Endodermal cell (in vitro differentiated cells): ENCODE measurements at places on chromosomes 11 and 22. TPM values are rescaled to one million over a fixed set of nuclear protein-coding genes. Genes with fewer than 3 reads are reported as not detected.

DNA sequence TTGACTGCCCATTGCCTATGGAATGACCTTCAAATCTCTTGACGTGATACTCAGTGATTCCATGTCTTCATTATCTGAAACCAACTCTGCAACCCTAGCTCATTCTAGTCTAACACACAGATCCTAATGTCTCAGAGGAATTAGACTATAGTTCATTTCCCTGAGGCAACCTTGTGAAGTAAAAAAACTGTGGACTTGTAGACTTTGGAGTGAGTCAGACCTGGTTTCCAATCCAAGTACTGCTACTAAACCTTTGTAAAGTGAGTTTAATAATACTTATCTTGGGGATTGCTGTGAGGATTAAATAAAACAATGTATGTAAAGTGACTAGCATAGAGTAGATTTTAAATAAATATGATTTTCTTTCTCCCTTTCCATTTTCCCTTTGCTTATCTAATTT is 226.1 kb downstream of the BLID start:
- no peak for DNase-seq
- no peaks in the 10 kb centered on the region for H3K4me1 ChIP-seq
- H3K36me3 ChIP-seq: no peaks in the 10 kb centered on the region
- no peak overlapping the region for H3K27ac ChIP-seq

- H3K4me1 ChIP-seq: peaks cover 23% of the 10 kb centered on the region
- no peaks in the 10 kb centered on the region for H3K27me3 ChIP-seq
- DNase-seq: no peak
- H3K36me3 ChIP-seq: no peaks in the 10 kb centered on the region
- peak overlapping the region; percentile 14 for H3K27ac ChIP-seq
These were observed 107.2 kb downstream of the MPPED2 start for GRCh38 chr11:30478923-30479322.

GRCh38 chr22:24474649-24475255 is 20.4 kb upstream of the UPB1 start:
- no peaks in the 10 kb centered on the region for H3K27me3 ChIP-seq
- H3K4me3 ChIP-seq: no peak overlapping the region
- no peaks in the 10 kb centered on the region for H3K4me1 ChIP-seq

- H3K27me3 ChIP-seq: no peaks in the 10 kb centered on the region
- H3K36me3 ChIP-seq: peaks cover 4% of the 10 kb centered on the region
- no peak for DNase-seq
- H3K4me1 ChIP-seq: no peaks in the 10 kb centered on the region
These were observed 8.2 kb downstream of the ZBED4 start for GRCh38 chr22:49861642-49862495.

DNA sequence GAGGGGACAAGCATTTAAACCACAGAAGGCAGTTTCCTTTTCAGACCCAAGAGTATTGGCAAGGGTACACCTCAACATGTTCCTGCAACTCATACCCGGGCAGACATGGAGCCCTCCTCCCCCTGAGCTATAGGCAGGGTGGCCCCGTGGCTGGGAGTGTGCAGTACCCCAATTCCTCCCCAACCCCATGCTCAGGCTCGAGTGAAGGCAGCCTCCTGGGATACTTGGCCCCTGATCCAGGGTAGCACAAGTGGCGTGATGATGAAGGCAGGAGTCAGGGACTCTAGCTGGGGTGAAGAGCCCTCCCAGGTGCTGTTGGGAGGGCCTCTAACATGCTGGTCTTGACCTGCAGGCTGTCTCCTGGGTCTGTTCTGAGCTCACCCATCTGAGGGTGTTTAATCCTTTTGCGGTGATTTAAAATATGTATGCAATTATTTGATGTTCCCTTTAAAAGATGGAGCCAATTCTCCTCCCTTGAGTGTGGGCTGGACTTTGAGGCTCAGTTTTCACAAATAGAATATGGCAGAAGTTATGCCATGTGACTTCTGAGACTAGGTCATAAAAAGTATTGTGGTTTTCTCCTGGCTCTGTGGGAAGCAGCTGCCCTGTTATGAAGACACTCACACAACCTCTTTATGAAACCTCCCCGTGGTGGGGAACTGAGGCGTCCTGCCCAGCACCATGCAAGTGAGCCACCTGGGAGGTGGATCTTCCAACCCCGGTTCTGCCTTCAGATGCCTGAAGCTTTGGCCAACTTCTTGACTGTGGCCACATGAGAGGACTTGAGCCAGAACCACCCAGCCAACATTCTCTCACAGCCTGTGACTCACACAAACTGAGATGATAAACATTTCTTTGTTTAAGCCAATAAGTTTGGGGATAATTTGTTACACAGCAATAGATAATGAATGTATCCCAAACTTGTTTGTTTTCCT is 54.7 kb upstream of the NECTIN1 start:
- H3K27me3 ChIP-seq: peaks cover 6% of the 10 kb centered on the region
- no peak overlapping the region for H3K27ac ChIP-seq
- no peak for DNase-seq
- H3K36me3 ChIP-seq: no peaks in the 10 kb centered on the region

DNA sequence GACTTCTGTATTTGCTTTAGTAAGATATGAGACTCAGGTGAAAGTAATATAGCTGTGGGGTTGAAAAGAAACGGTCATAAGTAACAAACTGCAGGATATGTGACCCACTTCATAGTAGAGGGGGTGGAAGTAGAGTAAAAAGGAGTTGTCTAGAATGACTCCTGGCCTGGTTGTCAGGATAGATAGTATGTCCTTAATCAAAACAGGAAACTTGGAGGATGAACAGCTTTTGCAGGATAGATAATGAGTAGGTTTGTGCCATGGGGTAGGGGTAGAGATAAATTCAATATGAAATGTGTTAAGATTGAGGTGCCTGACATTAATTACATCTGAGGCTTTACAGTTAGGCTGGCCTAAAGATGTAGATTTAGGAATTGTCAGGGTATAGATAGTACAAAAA is 47.0 kb upstream of the B3GNT6 start:
- H3K27ac ChIP-seq: no peak overlapping the region
- H3K27me3 ChIP-seq: no peaks in the 10 kb centered on the region
- no peaks in the 10 kb centered on the region for H3K4me1 ChIP-seq
- H3K4me3 ChIP-seq: no peak overlapping the region

- H3K4me1 ChIP-seq: peaks cover 2% of the 10 kb centered on the region
- no peak for DNase-seq
- no peak overlapping the region for H3K27ac ChIP-seq
- no peaks in the 10 kb centered on the region for H3K27me3 ChIP-seq
- H3K36me3 ChIP-seq: no peaks in the 10 kb centered on the region
- no peak overlapping the region for H3K4me3 ChIP-seq
These were observed 2.0 kb upstream of the SAA1 start for GRCh38 chr11:18264035-18264434.

- H3K4me3 ChIP-seq: peak overlapping the region; percentile 97
- no peaks in the 10 kb centered on the region for H3K4me1 ChIP-seq
- H3K27ac ChIP-seq: peak overlapping the region; percentile 98
- H3K36me3 ChIP-seq: peaks cover 19% of the 10 kb centered on the region
- no peak for DNase-seq
- no peaks in the 10 kb centered on the region for H3K27me3 ChIP-seq
These were observed 804 bp upstream of the CREBZF start for GRCh38 chr11:85665733-85666132.

DNA sequence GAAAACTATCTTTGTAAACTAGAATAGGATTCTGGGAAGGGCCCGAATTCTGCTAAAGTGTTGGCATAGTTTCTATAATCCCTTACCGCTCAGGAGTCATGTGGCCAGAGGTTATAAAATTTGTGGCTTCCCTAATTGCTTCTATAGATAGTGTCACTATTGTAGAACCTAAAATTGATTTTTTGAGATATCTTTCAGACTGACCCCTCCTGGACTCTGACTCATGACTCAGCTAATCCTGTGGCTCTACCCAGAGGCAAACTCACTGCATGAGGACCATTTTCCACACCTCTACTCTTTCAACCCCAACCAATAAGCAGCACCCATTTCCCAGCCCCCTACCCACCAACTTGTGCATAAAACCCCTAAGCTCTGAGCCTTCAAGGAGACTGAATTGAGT is 61.8 kb upstream of the PRSS23 start:
- H3K27ac ChIP-seq: no peak overlapping the region
- DNase-seq: no peak
- H3K27me3 ChIP-seq: no peaks in the 10 kb centered on the region
- peaks cover 11% of the 10 kb centered on the region for H3K4me1 ChIP-seq
- no peak overlapping the region for H3K4me3 ChIP-seq

DNA sequence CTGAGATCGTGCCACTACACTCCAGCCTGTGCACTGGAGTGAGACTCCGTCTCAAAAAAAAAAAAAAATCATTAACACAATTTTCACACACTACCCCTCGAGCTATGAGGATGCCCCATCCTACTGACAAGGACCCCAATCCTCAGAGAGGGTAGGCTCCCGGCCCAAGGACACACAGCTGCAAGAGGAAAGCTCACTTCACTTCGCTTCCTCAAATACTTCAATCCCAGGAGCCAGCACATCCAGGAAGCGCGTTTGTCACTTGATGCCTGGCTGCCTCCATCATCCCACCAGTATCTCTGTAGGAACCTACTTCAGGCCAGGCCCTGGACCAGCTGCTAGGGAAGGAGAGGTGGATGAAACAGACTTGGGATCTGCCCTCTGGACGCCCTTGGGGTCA is 144.0 kb downstream of the CRYBB2 start:
- H3K4me1 ChIP-seq: no peaks in the 10 kb centered on the region
- no peak for DNase-seq
- H3K4me3 ChIP-seq: no peak overlapping the region

DNA sequence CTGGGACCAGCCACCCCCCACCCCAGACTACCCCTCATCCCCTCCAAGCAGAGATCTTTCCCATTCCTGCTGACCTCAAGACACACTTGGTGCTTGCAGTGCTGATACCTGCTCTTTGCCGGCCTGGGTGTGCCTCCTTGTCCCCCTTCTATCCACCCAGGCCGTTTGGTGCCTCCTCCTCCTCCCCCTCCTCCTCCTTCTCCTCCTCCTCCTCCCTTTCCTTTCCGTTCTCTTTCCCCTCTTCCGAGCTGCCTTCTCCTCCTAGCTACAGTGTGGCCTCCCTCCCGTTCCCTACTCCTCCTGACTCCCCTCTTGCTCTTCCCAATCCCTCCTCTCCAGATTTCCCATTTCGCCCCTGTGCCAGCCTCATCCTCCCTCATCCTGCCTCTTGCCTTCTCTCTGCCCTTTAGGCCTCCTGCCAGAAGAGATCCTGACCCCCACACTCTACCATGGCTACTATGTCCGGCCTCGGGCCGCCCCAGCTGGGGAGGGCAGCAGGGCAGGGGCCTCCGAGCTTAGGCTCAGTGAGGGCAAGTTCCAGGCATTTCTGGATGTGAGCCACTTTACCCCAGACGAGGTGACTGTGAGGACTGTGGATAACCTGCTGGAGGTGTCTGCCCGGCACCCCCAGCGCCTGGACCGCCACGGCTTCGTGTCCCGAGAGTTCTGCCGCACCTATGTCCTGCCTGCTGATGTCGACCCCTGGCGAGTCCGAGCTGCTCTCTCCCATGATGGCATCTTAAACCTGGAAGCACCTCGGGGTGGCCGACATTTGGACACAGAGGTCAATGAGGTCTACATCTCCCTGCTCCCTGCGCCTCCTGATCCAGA is 712 bp downstream of the HSPB2 start:
- no peaks in the 10 kb centered on the region for H3K36me3 ChIP-seq
- no peaks in the 10 kb centered on the region for H3K27me3 ChIP-seq
- H3K27ac ChIP-seq: no peak overlapping the region
- H3K4me3 ChIP-seq: no peak overlapping the region
- peaks cover 9% of the 10 kb centered on the region for H3K4me1 ChIP-seq
- no peak for DNase-seq

GRCh38 chr11:2444821-2445745 is at the start of gene KCNQ1:
Gene KCNQ1, plus strand, starts transcription at chr11:2445008. Its CDS starts 91 bp downstream, at chr11:2445099.
- no peaks in the 10 kb centered on the region for H3K4me1 ChIP-seq
- H3K4me3 ChIP-seq: no peak within 1 kb of the TSS
- H3K36me3 ChIP-seq: no peaks in the 10 kb centered on the region

DNA sequence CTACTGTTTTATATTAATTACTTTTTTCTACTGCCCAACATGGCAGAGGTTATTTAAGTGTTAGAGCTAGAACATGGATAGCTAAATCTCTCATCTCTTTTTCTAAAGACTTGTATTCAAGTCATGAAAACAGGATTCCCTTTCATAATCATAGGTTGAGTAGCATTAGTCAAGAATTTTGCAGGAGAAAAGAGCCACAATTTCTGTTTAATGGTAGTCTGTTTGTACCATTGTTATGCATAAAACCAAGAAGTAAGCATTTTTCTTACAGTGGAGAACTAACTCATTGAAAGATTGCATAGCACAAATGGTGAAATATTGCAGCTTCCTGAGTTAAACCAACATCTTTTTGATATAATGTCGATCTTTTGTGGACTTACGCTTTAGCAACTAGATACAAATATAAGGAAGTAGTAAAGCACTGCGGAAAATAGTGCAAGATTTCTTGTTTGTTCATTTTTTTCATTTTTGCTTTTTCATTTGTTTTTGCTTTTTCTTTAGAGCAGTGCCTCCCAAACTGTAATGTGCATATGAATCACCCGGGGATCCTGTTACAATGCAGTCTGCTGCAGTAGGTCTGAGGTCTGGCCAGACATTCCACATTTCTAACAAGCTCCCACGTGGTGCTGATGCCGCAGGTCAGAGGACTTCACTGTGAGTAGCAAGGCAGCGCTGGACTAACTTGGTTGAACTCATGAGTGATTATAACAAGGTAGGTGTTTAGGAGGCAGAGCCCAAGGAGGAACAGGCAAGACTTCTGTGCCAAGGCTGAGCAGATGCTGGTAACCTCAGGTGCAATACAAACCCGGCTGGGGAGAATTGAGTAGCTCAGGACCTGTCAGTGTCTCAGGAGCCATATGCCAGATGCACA is 4.6 kb downstream of the ETS1 start:
- peaks cover 83% of the 10 kb centered on the region for H3K27me3 ChIP-seq
- H3K27ac ChIP-seq: no peak overlapping the region
- H3K36me3 ChIP-seq: no peaks in the 10 kb centered on the region
- peak; percentile 85 for DNase-seq

DNA sequence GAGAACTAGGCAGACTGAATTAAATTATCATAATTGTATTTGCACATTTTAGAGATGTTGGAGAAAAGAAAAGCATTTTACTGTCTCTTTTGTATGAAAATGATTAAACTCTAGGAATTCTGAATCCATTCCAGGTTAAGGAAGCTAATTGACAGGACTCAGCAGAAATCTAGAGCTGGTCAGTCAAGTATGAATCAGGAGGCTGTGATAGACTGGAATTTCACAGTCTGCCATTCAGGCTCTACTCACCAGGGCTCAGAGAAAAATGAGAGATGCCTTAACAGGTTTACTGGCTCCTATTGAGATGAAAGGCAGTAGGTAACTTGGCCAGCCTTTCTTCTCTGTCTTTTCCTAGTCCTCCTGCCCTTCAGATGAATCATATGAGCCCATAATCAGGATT is 693.9 kb upstream of the CHORDC1 start:
- no peaks in the 10 kb centered on the region for H3K27me3 ChIP-seq
- no peak overlapping the region for H3K4me3 ChIP-seq
- no peaks in the 10 kb centered on the region for H3K4me1 ChIP-seq
- no peak overlapping the region for H3K27ac ChIP-seq
- no peaks in the 10 kb centered on the region for H3K36me3 ChIP-seq
- no peak for DNase-seq

- DNase-seq: peak; percentile 91
- no peaks in the 10 kb centered on the region for H3K4me1 ChIP-seq
- no peak overlapping the region for H3K4me3 ChIP-seq
- no peaks in the 10 kb centered on the region for H3K27me3 ChIP-seq
These were observed 21.1 kb downstream of the RFPL3 start for GRCh38 chr22:32378707-32379272.

The JHY gene
- total RNA-seq: 1.9 and 2.1 TPM in 2 replicates

The CASP1 gene
- total RNA-seq: not detected in 2 replicates

The ACRV1 gene
- not detected in 3 replicates for total RNA-seq

The RAB38 gene
- 12.3 and 13.3 TPM in 2 replicates for total RNA-seq

The CAVIN3 gene
- total RNA-seq: 70.2 and 75.5 TPM in 2 replicates

The BRSK2 gene
- total RNA-seq: 9.0 to 15.7 TPM (median 9.4 TPM) in 3 replicates
